ENCODE measurements at places on chromosomes 11 and 22.

- peaks cover 13% of the 10 kb centered on the region for H3K4me1 ChIP-seq
- peak within 1 kb of the TSS; percentile 90 for H3K4me3 ChIP-seq
- DNase-seq: peak; percentile 63
Measured at GRCh38 chr11:95923728-95924413, at the start of gene MTMR2. Gene MTMR2 (minus strand): TSS chr11:95924107. CDS start chr11:95923954, 153 bp downstream.

GRCh38 chr22:24703101-24703500 is 71.4 kb downstream of the PIWIL3 start:
- no peak overlapping the region for H3K27ac ChIP-seq
- H3K4me1 ChIP-seq: no peaks in the 10 kb centered on the region
- no peaks in the 10 kb centered on the region for H3K36me3 ChIP-seq
- peaks cover 7% of the 10 kb centered on the region for H3K27me3 ChIP-seq

- no peaks in the 10 kb centered on the region for H3K36me3 ChIP-seq
- no peaks in the 10 kb centered on the region for H3K27me3 ChIP-seq
- H3K4me3 ChIP-seq: no peak overlapping the region
- no peak overlapping the region for H3K27ac ChIP-seq
- H3K4me1 ChIP-seq: no peaks in the 10 kb centered on the region
Measured at GRCh38 chr11:92642177-92642931, 327.1 kb upstream of the MTNR1B start.

DNA sequence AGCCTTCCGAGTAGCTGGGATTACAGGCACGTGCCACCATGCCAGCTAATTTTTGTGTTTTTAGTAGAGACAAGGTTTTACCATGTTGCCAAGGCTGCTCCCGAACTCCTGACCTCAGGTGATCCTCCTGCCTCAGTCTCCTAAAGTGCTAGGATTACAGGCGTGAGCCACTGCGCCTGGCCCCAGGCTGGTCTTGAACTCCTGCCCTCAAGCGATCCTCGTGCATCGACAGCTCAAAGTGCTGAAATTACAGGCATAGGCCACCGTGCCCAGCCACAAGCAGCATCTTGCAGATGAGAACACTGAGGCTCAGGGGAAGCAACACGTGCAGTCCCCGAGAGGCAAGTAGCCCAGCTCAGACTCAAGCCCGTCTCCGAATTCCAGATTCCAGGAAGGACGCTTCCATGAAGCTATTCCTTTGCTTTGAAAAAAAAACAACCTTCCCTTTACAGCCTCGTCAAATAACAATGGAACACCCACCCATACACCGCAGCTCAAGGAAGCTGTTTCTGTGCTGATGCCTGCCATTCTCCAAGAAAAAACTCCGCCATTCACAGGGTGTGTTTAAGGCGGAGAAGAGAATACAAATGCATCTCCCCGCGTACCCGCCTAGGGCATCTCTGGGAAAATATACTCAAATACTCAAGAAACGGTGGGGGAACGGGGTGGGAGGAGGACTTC is 34.5 kb upstream of the PDGFB start:
- peaks cover 2% of the 10 kb centered on the region for H3K36me3 ChIP-seq
- H3K4me1 ChIP-seq: peaks cover 19% of the 10 kb centered on the region
- DNase-seq: no peak
- H3K27me3 ChIP-seq: peaks cover 59% of the 10 kb centered on the region
- H3K4me3 ChIP-seq: no peak overlapping the region

DNA sequence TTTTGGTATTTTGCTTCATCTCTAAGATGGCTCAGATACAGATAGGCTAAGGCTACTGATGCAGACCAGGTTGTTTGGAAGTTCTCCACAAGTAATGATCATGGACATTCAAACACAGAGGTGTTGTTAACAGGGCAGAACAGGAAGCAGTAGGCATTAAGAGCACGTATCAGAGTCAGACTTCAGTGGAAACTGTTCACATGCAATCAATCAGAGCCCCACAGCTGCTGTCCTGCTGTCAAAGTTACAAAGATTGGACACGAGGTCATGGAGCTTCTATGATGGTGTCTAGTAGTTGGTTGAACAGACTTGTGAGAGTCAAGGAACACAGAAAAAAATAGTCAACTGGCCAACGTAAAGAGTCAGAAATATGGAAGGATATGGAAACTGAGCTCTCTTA is 19.8 kb downstream of the OR10D3 start:
- no peaks in the 10 kb centered on the region for H3K4me1 ChIP-seq
- H3K4me3 ChIP-seq: no peak overlapping the region
- no peaks in the 10 kb centered on the region for H3K36me3 ChIP-seq
- H3K27me3 ChIP-seq: peaks cover 15% of the 10 kb centered on the region
- H3K27ac ChIP-seq: no peak overlapping the region

- no peak for DNase-seq
- no peaks in the 10 kb centered on the region for H3K4me1 ChIP-seq
- no peak overlapping the region for H3K4me3 ChIP-seq
Measured at GRCh38 chr11:132205496-132205895, 835.1 kb downstream of the NTM start.

DNA sequence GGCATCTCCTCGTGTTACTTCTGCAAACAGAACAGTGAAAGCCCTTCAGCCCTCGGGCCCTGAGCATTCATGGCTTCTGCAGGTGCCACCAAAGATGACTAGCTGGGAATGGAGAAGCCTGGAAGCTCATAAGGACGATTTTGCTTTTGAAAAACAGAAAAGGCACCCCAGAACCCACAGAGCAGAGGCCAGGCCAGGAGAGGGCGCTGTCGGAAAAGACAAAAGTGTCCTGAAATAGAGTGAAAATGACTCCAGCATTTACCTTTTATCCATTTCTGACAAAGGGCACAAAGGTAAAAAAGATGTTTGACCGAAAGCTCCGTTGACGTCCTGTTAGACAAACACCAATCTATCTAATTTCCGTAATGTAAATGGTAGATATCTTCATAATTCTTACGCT is 37.6 kb downstream of the ZNF195 start:
- peaks cover 47% of the 10 kb centered on the region for H3K27me3 ChIP-seq
- no peak overlapping the region for H3K4me3 ChIP-seq
- no peak overlapping the region for H3K27ac ChIP-seq
- DNase-seq: no peak
- H3K36me3 ChIP-seq: peaks cover 11% of the 10 kb centered on the region

DNA sequence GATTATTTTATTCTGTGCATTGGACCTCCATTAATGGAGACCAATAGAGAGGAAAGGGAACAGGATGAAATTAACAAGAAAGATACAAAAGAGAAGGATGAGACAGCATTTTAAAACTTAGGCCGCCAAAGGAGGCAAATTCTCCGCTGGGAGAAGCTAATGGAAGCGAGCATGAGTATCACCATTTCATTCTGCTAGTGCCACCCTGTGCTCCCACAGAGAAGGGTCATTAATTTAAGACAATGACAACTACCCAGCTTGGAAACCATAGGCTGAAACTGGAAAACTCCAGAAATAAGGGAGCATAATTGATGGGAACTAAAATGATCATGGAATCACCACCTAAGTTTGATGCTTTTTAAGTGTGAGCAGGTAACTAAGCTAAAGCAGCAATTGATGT is 69.2 kb downstream of the SLC36A4 start:
- H3K4me3 ChIP-seq: no peak overlapping the region
- H3K27ac ChIP-seq: no peak overlapping the region
- no peak for DNase-seq
- no peaks in the 10 kb centered on the region for H3K4me1 ChIP-seq
- no peaks in the 10 kb centered on the region for H3K36me3 ChIP-seq

DNA sequence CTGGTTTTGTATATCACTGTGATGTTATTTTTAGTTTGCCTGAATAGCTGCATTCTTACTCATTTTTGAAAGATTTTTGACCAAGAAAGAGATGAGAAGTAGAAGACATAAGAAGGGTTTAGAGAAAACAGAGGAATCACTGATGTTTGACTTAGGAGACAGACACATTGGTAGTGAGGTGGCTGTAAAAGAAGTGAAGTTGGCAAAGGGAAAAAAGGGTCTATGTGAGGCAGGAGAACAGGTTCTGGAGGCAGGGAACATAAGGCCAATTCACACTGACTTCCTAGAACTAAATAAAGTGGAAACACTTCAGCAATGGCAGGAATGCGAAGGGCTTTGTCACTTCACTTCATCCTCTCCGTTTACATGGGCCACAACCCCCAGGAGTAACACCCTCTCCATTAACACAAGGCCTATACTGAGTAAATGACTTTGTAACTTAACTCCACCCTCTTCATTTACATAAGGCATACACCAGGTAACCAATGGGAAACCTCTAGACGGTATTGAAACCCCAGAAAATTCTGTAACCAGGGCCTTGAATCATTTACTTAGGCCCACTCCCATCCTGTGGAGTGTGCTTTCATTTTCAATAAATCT is 36.5 kb downstream of the CTSC start:
- peaks cover 29% of the 10 kb centered on the region for H3K36me3 ChIP-seq
- no peak overlapping the region for H3K4me3 ChIP-seq

- no peak for DNase-seq
- peaks cover 62% of the 10 kb centered on the region for H3K27me3 ChIP-seq
- no peak overlapping the region for H3K27ac ChIP-seq
- no peaks in the 10 kb centered on the region for H3K36me3 ChIP-seq
Measured at GRCh38 chr11:1553808-1554594, 18.1 kb downstream of the DUSP8 start.

DNA sequence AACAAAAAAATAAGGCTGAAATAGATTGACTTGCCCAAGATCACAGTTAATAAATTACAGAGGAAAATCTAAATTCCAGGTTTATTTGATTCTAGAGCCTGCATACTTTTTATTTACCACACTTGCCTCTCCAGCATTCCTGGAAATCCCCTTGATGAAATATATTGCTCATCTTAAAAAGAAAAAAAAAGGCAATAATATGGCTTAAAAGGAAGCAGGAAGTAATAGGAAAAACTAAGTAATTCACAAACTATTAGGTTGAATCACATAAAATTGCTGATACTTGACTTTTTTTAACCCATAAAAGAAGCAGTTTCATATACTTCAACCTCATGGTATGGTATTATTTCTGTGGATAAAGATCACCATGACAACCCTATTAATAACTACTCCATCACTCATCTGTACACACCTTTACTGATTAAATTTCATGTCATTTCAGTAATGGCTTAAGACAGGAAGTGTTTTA is 52.9 kb downstream of the COPB1 start:
- peaks cover 20% of the 10 kb centered on the region for H3K36me3 ChIP-seq
- no peak overlapping the region for H3K27ac ChIP-seq
- peaks cover 45% of the 10 kb centered on the region for H3K4me1 ChIP-seq
- DNase-seq: no peak
- no peak overlapping the region for H3K4me3 ChIP-seq

- no peak for DNase-seq
- H3K27ac ChIP-seq: peak overlapping the region; percentile 54
- H3K4me1 ChIP-seq: peaks cover 50% of the 10 kb centered on the region
- no peaks in the 10 kb centered on the region for H3K27me3 ChIP-seq
- no peak overlapping the region for H3K4me3 ChIP-seq
Measured at GRCh38 chr22:46655861-46656608, 35.8 kb downstream of the GRAMD4 start.

- DNase-seq: no peak
- no peaks in the 10 kb centered on the region for H3K4me1 ChIP-seq
- no peak overlapping the region for H3K4me3 ChIP-seq
- peaks cover 22% of the 10 kb centered on the region for H3K27me3 ChIP-seq
Measured at GRCh38 chr11:45683271-45684058, 18.0 kb upstream of the CHST1 start.

DNA sequence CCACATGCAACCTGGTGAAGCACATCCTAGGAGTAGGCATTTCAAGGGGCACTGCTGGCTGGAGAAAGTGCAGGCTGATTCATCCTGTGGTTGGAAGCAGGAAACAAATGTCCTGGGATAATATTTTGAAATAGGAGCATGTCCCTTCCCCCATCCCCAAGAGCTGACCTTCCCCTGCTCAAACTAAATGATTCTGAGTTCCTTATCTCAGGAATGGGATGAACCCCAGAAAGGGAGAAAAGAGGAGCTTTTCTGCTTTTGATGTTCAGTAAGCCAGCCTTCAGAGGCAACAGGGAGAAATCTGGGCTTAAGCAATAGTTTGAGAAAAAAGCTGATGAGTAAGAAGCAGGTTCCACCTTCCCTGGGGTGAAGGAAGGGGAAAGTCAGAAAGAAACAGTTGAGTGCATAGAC is 19.5 kb upstream of the SPON1 start:
- H3K4me1 ChIP-seq: peaks cover 6% of the 10 kb centered on the region
- H3K36me3 ChIP-seq: no peaks in the 10 kb centered on the region
- DNase-seq: no peak

GRCh38 chr11:118415062-118415738 is 13.8 kb downstream of the ATP5MG start:
- H3K4me1 ChIP-seq: peaks cover 13% of the 10 kb centered on the region
- H3K27me3 ChIP-seq: no peaks in the 10 kb centered on the region
- H3K4me3 ChIP-seq: no peak overlapping the region
- peaks cover 17% of the 10 kb centered on the region for H3K36me3 ChIP-seq

DNA sequence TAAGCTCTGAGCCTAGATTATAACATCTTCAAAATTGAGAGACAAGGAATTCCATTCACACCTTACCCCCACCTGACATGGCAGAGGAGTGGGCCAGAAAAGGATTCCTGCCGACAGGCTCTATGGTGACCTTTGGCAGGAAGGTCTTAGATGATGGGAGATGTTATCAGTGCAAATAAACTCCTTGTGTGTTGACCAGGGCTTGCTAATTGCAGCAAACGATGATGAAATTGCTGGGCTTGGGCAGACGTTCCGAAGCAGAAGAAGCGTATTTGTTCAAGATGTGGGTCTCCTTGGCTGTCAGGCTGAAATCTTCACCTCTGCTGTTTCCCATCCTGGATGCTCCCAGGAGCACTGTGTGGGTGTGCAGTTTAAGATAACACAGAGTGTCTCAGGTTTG is 183.7 kb upstream of the CADM1 start:
- no peak overlapping the region for H3K4me3 ChIP-seq
- no peaks in the 10 kb centered on the region for H3K4me1 ChIP-seq
- no peak for DNase-seq

GRCh38 chr22:20438678-20439492 is 1.3 kb upstream of the SCARF2 start:
- peaks cover 10% of the 10 kb centered on the region for H3K4me1 ChIP-seq
- no peak overlapping the region for H3K4me3 ChIP-seq
- peak overlapping the region; percentile 82 for H3K27ac ChIP-seq
- peaks cover 39% of the 10 kb centered on the region for H3K27me3 ChIP-seq
- DNase-seq: no peak

DNA sequence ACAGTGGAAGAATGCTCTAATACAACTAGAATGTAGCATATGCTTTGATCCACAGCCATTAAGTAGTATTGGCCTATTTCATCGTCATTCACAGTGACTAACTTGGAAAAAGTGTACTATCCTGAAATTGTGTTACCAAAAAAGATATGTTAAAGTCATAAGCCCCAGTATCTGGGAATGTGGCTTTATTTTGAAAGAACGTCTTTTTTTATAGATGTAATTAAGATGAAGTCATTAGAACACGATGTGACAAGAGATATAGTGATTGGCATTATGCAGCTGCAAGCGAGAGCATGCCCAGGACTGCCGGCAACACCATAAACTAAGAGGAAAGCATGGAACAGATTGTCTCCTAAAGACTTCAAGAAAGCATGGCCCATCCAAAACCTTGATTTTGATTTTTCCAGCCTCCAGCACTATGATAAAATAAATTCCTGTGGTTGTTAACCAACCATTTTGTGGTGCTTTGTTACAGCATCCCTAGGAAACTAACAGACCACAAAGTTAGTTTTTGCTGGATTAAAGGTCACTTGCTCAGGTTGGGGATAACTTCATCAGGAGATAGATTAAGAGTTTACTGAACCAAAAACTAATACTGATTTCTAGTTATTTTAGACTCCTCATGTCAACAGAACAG is 870.6 kb upstream of the LRRC4C start:
- H3K4me3 ChIP-seq: no peak overlapping the region
- no peak overlapping the region for H3K27ac ChIP-seq
- H3K27me3 ChIP-seq: no peaks in the 10 kb centered on the region
- no peaks in the 10 kb centered on the region for H3K36me3 ChIP-seq

All from stimulated activated naive B cell treated with anti-CD40 and anti-IgM and Interleukin-4, amounts not matched to agents 10 μg/mL and 1 μg/mL and 100 μg/mL, for 72 hours (primary cell).